NK-92 treated with Interleukin-12 subunit alpha and Interleukin-12 subunit beta, amount 100 ng/mL, for 24 hours (cell line): ENCODE measurements at places on chromosomes 4 and X.

DNA sequence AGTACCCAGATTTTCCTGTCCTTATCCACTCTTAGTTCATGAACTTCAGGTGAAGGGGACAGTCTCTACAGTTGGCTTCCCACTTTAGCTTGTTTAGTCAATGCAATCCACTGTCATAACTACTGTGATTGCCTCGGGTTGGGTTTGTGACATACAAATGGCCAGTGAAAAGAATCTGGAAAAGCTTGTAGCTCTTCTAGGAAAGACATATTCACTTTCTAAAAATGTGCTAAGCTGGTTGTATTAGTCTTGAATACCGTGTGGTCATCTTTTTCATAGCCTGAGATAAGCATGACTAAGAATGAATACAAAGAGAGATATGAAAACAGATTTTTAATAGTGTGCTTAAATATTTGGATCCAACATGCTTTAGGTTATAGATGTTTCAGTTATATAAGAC lies 1443.5 kb upstream of the IGFBP7 start:
- DNase-seq, result no peak

DNA sequence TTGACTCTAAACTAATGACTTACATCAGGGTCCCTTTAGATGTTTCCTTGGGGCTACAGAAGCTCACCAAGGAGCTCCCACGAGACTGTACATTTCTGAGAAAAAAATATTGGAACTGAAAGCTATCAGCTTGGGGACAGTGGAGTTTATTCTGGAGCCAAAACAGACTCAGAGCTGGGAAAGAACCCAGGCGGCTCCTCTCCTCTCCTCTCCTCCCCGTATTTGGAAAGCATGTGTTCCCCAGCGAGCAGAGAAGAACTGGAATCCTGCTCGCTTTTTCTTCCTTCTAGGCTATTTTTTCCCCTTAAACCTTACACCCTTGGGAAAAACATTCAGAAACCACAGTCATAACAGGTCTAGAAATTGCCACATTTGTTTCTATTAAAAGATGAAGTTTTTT lies 4.3 kb upstream of the MAP7D3 start:
- no peak for DNase-seq

- DNase-seq, result no peak
These were observed 26.1 kb downstream of the ZFP42 start for GRCh38 chr4:188021548-188022249.

GRCh38 chr4:136012220-136012619 lies 1520.1 kb downstream of the PCDH18 start:
- no peak for DNase-seq

GRCh38 chr4:1201851-1202525 lies 29.6 kb upstream of the SPON2 start:
- DNase-seq, result peak; percentile 87

GRCh38 chr4:153780876-153781275 lies 8.0 kb downstream of the SFRP2 start:
- DNase-seq, result no peak

DNA sequence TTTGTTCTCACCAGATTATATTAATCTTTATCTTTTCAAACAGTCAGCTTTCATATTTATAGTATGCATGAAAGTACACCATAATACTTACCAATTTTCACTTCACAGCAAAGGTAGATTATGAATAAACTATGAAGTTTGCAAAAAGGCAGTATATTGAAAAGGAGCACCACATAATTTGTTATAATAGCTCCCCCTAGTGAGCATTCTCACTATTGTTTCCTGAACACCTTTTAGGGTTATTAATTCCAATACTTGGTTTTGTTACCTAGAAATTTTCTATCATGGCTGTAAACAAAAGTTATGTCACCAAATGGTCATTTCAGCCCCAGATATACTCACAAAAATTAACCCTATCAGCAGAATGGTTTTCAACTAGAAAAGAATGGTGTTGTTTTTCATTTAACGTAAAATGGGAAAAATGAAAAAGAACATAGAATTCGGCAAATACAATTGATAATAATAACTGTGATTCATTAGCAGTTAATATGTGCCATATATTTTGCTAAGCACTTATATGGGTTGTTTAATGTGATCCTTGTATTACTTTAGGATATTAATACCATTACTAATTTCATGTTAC lies 30.2 kb upstream of the NKX6-1 start:
- DNase-seq, result no peak

DNA sequence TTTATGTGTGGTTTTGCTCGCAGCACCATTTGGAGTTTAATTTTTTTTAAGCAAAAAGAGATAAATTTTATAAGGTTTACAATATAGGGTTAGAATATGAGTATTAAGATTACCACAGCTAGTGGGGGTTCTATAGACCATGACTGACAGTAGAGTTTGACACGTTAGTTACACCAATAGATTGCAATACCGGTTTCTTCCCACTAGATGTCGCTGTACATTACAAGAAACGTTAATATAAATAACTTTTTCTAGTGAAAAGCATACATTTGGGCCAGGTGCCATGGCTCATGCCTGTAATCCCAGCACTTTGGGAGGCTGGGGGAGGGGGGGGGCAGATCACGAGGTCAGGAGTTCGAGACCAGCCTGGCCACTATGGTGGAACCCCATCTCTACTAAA lies 433.6 kb downstream of the MAGEB5 start:
- no peak for DNase-seq

DNA sequence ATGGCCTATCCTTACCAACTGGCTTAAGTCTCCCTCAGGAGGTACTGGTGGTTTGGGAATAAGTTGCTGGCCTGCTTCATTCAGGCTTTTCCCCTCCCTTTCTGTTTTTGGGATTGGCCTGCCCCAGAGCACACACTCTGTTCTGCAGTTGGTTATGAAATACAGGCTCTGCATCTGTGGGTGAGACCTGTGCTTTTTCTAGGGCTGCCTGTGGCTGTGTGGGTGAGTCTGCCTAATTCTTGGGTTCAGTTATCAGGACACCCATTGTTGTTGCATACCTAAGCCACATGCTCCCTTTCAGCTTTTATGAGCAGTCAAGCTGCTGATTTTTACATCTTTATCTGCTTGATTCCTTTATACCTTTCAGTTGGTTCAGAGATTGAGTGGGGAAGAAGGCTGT lies 19.0 kb upstream of the CWH43 start:
- DNase-seq, result no peak

DNA sequence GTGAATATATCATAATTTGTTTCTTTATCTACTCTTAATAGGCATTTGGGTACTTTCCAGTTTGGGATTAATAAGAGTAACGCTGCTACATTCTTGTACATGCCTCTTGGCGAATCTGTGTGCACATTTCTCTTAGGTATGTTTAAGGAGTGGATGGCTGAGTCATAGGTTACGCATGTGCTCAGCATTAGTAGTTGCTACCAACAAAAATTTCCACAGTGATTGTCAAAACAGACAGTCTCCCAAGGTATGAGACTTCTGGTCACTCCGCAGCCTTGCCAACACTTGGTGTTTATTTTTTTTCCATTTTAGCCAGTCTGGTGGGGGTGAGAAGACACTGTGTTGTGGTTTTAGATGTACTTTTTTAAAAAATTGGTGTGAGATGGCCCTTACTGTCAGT lies 44.6 kb downstream of the FGFBP1 start:
- DNase-seq, result no peak

- DNase-seq, result no peak
These were observed 122.2 kb downstream of the SHROOM4 start for GRCh38 chrX:50691820-50692219.

- no peak for DNase-seq
These were observed 12.4 kb downstream of the SHROOM3 start for GRCh38 chr4:76447393-76447851.

GRCh38 chr4:37721995-37722638 lies 35.9 kb upstream of the RELL1 start:
- DNase-seq, result no peak

DNA sequence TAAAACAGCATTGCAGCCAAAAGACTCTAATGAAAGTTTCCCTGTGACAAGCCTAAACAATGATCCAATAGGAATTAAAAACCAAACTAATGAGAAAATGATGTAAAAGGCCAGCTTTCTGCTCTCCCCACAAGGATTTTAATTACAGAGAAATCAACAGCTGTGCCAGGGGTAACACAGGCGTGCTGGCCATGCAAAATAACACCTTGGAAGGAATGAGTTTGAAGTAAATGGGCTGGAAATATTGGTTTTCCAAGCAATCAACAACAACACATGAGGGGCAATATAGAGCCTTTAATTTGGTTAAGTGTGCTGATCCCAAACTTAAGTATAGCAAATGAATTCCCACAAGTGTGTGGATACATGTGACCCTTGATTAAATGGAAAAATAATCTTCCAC lies 56.9 kb downstream of the NDNF start:
- DNase-seq, result no peak

GRCh38 chrX:80184854-80185253 lies 170.3 kb downstream of the TBX22 start:
- no peak for DNase-seq

DNA sequence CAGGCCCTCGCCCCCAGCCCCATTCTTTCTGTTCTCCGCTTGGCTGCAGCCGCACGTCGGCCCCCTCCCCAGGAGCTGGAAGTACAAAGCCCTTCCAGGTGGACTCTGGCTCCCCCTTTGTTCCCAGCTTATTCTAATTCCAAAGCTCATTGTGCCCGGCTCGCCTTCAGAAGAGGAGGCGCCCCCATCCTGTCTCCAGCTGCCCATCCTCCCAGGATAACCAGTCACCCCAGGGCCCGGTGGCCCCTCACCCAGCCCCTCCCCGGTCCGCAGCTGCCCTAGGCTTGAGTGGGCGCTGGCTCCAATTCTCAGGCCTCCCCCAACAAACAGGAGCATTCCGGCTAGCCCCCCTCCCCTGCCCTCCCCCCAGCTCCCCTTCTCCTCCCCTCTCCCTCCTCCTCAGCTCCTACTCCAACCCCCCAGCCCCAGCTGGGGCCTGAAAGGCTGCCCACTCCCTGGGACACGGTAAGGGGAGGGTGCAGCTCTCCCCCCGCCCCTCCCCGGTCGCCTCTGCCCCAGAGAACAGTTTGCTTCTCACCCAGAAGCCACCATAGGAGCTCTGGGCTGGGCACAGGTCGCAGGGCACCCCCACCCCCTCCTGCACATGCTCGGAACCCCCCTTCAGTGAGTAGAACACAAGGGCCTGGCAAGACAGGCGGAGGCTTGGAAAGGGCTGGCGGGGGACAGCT lies 3.1 kb upstream of the SLC6A8 start:
- no peak for DNase-seq

DNA sequence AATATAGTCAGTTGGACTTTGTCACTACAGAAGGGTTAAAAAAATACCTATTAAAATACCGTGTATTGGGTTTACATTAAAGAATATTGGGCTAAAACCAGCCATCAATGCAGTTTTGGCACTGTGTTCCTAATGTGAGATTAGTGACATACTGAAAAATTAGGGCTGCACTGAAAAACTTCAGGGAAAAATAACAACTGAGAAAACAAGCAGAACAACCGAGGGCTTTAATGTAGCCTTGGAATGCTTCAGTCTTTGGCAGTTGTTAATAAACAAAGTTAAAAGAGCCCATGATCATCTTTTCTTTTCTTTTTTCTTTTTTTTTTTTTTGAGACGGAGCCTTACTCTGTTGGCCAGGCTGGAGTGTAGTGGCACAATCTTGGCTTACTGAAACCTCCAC lies 12.4 kb downstream of the STAG2 start:
- DNase-seq, result no peak

GRCh38 chr4:180682776-180683175 lies 1560.4 kb upstream of the TENM3 start:
- no peak for DNase-seq

DNA sequence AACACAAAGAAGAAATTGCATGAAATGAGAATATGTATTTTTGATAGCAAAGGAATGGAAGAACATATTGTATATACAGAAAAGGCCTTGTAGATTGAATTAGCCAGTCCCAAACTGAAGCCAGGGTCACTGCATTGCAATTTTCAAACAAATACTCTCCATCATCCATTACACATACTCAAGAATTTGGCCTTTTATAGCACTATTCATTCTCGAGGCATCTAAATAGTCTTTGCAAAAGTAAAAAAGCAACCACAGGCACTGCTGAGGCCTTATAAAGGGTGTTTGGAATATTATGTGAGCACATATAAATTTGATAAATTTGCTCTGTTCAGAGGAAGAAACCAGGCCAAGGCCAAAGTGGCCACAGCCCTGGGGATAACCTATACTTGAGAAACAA lies 123.0 kb downstream of the ZNF827 start:
- DNase-seq, result no peak

DNA sequence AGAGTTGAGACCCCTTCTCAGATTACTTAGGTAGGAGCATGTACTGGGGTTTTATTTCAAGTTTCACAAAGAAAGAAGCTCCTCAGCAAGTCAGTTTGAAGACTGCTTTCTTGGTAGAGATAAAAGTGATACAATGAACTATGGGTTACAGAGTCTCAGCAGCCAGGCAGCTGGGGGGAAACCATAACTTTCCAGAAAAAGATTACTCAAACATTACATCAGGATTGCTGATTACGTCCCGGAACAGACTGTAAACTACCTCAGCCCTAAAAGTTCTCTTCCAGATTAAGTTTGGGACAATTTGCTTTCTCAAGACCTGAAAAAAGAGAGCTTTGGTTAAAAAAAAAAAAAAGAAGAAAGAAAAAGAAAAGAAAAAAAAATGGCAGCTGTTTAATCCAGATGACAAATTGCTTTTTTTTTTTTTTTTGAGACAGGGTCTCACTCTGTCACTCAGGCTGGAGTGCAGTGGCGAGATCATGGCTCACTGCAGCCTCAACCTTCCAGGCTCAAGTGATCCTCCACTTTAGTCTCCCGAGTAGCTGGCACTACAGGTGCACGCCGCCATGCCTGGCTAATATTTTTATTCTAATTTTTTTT lies 16.6 kb downstream of the SAT1 start:
- DNase-seq, result no peak

- peak; percentile 4 for DNase-seq
These were observed 72.1 kb downstream of the PRSS12 start for GRCh38 chr4:118280501-118281218.

- DNase-seq, result no peak
These were observed 54.9 kb downstream of the PHOX2B start for GRCh38 chr4:41693629-41694028.

- no peak for DNase-seq
These were observed 22.0 kb downstream of the ASB11 start for GRCh38 chrX:15293451-15293850.

GRCh38 chrX:25287521-25287920 lies 271.8 kb upstream of the ARX start:
- no peak for DNase-seq

- DNase-seq, result no peak
These were observed 110.3 kb downstream of the HMX1 start for GRCh38 chr4:8761167-8761823.

DNA sequence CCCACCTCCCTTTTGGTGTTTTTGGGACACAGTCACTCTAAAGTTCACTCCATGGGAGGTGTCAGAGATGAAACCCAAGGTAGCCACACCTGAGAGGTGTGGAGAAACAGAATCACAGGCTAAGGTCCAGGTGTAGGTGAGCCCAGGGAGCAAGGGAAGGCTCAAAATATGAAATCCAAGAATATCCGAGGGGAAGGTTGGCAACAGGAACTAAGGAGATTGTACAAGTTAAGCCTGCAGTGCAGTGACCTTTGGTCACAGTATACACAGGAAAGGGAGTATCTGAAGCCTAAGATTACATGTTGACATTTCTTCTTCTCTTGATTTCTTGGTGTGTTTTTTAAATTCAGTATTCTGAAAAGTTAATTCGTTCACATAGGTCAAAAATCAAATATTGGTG lies 46.5 kb downstream of the PHF8 start:
- no peak for DNase-seq
